ENCODE measurements at places on chromosomes 4 and X.

GRCh38 chr4:3410401-3411135 is 31.2 kb upstream of the HGFAC start:
- DNase-seq: no peak

- DNase-seq: no peak
Observed at GRCh38 chr4:1172971-1173757, 781 bp upstream of the SPON2 start.

DNA sequence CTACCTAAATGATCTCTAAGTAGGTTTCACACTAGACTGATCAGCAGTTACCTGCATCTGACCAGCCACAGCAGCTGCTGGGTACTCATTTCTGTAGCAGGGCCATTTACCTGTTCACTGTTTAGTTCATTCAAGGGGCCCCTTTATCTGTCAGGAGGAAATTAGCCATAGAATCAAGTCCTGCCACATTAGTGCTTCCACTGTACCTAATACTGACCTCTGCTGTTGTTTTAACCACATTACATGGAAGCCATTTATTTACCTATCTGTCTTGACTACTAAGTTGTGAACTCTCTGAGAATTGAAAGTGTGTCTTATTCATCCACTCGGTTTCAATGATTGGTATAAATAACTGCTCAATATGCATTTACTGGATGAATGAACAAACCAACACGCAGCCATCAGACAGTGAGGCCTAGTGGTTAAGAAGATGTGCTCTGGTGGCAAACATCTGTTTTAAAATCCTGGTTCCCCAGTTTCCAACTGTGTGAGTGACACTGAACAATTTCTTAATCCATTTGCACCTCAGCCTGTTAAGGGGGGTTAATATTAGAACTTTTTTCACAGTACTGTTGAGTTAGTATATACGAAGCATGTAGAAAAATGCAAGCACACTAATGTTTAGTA is 30.0 kb upstream of the ANXA5 start:
- DNase-seq: peak; percentile 2

GRCh38 chr4:38082021-38082420 is 121.8 kb downstream of the PTTG2 start:
- DNase-seq: no peak

DNA sequence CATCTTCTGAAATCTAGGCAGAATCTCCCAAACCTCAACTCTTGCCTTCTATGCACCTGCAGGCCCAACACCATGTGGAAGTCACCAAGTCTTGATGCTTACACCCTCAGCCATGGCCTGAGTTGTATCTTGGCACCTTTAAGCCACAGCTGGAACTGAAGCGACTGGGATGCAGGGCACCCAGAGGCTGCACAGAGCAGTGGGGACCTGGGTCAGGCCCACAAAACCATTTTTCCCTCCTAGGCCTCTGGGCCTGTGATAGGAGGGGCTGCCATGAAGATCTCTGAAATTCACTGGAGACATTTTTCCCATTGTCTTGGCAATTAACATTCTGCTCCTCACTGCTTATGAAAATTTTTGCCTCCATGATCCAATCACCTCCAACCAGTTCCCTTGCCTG is 1388.5 kb downstream of the ADGRL3 start:
- no peak for DNase-seq

- no peak for DNase-seq
Observed at GRCh38 chr4:145195167-145195952, 15.0 kb upstream of the OTUD4 start.

DNA sequence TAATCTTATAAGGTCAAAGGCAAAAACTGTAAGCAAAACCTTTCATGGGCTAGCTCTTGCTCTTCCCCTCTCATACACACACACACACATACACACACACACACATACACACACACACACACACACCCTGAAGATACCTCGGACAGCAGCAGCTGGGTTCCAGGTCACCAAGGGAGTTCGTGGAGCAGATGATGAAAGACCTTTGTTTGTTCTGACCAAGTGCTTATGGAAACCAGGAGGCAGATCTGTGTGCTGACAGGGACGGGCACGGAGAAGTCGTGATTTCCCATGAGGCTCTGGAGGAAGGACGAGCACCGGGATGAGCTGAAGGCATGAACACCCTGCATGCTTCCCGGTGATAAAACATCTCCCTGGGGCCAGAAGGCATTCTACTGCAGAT is 35.4 kb upstream of the CRMP1 start:
- no peak for DNase-seq

DNA sequence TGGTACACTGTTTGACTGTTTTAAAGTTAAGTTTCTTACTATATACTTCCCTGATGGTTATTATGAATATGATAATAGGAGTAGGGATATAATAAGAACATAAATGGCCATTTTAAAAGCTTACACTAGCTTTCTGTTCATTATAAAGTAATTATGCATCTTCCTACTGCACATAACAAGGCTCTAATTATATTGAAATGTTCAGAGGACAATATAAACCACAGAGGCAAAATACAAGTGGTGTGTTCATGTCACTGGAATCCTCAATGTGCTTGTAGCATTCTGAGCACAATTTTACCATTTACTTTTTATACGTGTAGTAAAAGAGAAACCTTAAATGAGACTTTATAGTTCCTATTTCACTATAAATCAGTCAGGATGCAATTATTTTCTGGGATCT is 268.3 kb downstream of the TMA16 start:
- no peak for DNase-seq

DNA sequence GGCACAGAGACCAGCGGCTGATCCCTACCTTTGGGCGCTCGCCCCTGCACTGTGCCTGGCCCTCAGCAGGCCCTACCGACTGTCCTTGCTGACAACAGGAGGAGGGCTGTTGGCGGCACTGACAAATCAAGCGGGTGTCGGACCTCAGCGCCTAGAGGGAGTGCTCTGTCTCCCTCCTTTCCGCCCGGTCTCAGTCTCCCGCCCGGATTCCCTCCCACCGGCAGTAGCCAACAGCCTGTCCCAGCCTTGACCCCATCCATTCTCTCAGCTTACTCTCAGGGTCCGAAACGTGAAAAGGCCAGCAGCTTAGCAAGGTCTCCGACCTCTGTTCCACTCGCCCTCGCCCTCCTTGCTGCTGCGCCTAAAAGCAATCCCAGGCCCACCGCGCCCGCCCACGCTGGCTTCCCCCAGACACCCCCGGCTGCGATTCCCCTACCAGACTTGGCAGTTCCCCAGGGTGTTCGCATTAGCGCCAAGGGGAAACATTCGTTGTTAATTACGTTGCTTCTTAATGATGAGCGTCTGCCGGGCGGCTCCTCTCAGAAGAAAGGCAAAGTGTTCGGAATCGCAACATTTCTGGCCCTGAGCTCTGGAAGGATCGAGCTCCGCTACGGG is 96.2 kb downstream of the SOWAHB start:
- no peak for DNase-seq

- no peak for DNase-seq
Observed at GRCh38 chr4:90127706-90128345, 632 bp downstream of the CCSER1 start.

GRCh38 chr4:65393078-65393477 is 277.2 kb downstream of the EPHA5 start:
- no peak for DNase-seq

- DNase-seq: no peak
Observed at GRCh38 chr4:133450813-133451212, 301.7 kb downstream of the PCDH10 start.

DNA sequence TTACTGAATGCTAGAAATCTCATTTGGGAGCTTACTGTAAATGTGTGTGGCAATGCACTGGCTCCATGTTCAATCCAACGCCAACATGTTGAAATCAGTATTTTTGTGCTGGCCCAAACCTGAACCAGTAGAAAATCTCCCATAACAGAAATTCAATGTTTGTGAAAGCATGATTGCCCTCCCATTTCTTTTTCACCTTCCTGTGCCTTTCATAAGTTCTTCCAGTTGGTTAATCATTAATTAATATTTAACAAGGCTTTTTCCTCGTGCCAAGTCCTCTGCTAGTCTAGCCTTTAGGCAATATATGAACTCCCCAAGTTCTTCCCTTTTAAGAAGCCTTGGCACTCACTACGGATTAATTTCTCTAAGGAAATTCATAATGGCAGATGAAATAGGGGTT is 1.3 kb upstream of the PLS3 start:
- no peak for DNase-seq

GRCh38 chr4:62953752-62954151 is 1455.5 kb downstream of the TECRL start:
- DNase-seq: no peak

GRCh38 chr4:93710847-93711430 is 117.6 kb upstream of the ATOH1 start:
- DNase-seq: no peak

- no peak for DNase-seq
Observed at GRCh38 chr4:84530454-84530853, 31.4 kb upstream of the NKX6-1 start.

DNA sequence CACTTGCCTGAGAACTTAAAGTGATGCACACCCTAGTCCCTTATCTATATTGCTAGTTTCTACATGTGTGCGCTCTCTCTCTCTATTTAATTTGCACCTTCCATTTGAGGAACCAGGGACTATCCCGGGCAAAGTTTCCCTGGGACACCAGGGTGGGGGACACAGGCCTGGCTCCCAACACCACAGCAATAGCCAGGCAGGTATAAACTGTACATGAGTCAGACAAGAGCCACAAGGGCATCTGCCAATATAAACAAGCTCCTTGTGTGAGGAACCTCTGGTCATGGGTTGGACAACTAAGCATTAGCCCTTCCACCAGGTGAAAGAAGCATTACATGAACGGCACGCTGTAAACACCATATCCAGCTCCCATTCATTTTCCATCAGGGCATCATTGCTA is 455.5 kb downstream of the STIM2 start:
- DNase-seq: no peak

GRCh38 chr4:70630162-70630561 is 1.6 kb downstream of the ENAM start:
- no peak for DNase-seq

GRCh38 chrX:9906919-9907318 is 60.2 kb upstream of the CLDN34 start:
- DNase-seq: no peak

DNA sequence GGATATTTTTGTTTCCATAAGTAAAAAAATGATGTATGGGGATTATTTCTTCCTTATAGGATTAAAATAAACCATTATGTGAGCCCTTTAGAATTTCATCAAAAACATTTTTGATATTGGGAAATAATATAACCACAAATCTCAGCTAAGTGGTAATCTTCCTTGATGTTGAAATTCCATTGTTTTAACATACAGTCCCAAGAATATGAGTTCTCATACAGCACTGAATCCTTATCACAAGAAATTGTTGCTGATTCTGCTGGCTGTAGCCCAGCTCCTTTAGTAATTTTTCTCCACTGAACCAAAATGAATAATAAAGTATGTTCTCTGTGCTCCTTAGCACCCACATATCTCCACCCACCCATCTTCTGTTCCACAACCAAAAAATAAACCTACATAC is 41.9 kb upstream of the FAM47B start:
- no peak for DNase-seq

GRCh38 chr4:169208090-169208455 is 62.7 kb downstream of the SH3RF1 start:
- no peak for DNase-seq

- no peak for DNase-seq
Observed at GRCh38 chr4:120765260-120765680, 157.3 kb downstream of the PRDM5 start.

DNA sequence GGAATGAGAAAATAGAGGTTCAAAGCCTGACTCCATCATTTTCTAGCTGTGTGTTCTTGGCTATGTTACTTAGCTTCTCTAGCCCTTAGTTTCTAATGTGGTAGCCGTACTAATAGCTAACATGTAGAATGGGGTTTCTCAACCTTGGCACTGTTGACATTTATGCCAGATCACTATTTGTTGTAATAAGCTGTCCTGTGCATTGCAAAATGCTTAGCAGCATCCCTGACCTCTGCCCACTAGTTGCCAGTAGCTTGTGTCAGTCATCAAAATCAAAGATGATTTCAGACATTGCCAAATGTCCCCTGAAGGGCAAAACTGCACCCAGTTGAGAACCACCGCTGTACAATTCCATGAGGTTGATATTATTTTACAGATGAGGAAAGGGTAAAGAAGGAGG is 18.3 kb upstream of the ADAMTS3 start:
- DNase-seq: no peak

DNA sequence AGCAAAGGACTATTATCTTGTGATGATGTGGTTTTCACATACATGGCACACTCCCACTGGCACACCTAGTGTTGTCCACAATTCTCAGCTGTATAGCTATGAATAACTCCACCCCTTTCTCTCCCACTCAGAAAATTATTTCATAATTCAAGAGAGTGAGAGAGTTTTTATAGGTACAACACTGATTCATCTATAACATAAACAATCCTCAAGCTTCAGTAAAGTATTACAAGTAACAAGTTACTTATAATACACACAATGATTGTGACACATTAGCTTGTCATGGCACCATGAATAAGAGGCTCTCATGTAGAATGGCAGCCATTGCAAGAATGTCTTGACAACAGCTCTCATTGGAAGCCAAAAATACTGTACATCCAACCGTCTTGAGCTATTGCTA is 43.9 kb downstream of the RAB40A start:
- DNase-seq: no peak

DNA sequence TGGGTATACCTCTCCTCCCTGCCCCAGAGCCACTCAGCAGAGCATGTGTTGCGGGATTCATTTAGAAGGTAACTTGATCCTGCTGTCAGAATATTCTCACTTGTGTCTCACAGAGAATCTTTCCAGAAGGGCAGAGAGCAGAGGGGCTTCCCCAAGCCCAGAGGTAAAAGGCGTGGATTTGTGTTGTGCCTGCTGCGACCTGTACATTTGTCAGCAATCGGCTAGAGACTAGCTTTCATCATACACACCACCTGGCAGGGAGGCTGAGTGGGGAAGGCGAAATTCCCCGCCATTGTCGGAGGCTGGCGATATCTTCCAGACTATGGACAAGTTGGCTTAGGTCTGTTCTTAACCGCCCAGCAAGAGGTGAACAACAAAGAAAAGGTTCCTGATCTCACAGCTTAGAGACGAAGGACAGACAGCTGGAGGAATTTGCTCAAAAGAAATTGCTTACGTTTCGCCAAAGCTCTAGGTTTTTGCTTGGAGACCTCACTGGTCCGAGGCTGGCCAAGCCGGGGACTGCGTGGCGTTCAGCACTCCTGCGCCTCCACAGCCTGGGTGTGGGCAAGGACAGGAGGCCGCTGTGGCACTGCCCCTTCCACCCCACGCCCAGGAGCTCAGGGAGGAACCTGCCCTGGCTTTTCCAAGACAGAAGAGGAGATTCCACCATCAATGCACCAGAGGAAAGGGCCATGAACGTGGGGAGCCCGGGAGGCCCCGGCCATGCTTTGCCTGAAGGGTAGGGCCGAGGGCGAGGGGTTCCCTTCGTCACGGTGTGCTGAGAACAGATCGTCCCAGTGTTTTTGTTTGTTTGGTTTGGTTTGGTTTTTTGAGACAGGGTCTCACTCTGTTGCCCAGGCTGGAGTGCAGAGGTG is 69.4 kb downstream of the DCTD start:
- no peak for DNase-seq

DNA sequence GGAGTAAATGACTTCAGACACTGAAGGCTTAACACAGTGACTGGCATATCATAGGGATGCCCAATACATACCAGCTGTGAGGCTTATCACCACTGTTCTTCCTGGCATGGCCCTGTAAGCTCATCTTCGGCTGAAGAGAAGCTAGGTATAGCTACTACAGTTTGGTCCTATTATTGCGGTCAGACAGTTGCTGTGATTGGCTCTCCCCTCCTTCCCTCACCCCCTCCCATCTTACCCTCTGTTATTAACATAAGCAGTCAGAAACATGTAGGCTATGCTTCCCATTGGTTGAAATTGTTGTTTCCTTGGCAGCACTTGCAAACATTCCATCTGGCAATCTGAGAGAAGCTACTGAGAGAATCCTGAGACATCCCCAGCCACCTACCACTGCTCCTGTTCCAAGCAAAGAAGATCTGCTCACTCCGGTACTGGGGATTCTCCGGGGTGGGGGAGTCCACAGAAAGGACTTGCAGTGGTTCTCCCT is at the start of gene AKAP14:
AKAP14 (plus strand) TSS at position 51 of the 484 bp plus-strand sequence. CDS start 7,331 bp downstream, outside the sequence.
- DNase-seq: no peak
